ENCODE measurements at places on chromosomes 2 and 18. TPM values are rescaled to one million over a fixed set of nuclear protein-coding genes. Genes with fewer than 3 reads are reported as not detected.

Gene C2orf68
- 41.6 TPM for total RNA-seq

GRCh38 chr2:179802051-179802882, 59.1 kb downstream of the ZNF385B start:
- no peak for DNase-seq

Gene MATN3
- total RNA-seq = not detected

DNA sequence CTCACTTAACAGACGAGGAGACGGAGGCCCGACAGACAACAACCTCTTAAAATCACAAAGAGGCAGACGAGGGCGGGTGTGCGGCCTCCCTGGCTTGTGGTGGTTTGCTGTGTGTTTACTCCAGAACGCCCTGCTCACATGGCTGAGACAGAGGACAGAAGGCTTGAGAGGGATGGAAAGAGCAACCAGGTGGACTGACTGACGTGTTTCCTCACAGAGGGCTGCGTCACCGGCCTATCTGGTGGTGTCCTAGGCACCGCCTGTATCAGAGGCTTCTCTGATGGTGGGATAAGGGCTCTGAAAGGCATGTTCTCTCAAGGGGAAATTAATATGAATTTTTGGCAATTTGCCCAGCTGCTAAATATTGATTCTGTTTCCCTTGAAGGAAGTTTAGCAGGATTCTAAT, 47.0 kb upstream of the RALBP1 start:
- no peak for DNase-seq

- DNase-seq = no peak
These were observed 94.5 kb downstream of the MTCL1 start for GRCh38 chr18:8799596-8800441.

Gene PGAP1
- total RNA-seq = 0.74 TPM

- no peak for DNase-seq
These were observed 697.5 kb downstream of the TMEM182 start for GRCh38 chr2:103459283-103459682.

Gene ALPI
- total RNA-seq = not detected
